ENCODE measurements at places on chromosomes 12 and 14. TPM values are rescaled to one million over a fixed set of nuclear protein-coding genes. Genes with fewer than 3 reads are reported as not detected.

DNA sequence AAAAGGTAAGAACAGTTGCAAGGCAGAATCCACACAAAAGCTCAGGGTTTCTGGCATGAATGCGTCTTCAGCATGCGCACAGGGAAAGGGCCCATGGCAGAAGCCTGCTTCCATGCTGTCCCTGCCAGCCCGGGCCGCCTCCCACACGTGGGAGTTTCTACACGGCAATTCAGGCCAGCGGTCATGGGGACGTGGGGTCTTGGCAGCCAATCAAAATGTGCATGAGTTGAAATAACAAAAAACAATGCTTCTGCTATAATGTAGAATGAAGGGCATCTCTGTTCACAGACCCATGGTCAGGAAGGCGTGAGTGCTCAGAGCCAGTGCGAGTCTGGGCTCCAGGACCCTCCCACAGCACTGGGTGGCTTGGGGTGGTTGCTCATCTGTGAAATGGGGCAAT lies 28.6 kb downstream of the AMN start:
- DNase-seq, result no peak

DNA sequence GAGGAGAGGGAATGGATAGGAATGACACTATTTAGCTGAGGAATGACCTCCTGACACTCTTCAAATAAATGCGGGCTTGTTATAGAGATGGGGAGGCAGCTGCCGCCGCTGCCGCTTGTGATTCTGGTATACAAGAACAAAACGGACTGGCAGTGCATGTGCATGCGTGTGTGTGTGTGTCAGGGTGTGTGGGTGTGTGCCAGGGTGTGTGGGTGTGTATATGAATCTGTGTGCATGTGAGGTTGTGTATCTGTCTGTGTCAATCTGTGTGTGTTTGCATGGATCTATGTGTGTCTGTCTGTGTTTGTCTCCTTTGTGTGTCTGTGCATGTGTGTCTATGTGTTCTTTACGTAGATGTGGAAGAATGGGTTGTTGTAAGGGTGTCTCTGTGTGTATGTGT lies 26.0 kb upstream of the LHX5 start:
- DNase-seq, result no peak

DNA sequence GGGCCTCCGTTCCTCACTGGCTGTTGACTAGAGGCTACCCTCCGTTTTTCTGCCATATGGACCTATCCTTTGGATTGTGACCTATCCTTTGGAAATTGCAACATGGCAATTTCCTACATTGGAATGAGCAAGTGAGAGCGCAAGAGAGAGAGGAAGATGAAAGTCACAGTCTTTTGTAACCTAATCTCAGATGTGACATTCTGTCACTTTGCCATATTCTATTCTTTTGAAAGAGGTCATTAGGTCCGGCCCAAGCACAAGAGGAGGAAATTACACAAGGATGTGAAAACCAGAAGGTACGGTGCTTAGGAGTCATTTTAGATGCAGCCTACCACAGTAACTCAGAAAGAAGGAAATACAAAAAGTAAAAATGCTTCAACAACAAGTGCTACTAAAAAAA lies 47.3 kb upstream of the SRP54 start:
- no peak for DNase-seq

DNA sequence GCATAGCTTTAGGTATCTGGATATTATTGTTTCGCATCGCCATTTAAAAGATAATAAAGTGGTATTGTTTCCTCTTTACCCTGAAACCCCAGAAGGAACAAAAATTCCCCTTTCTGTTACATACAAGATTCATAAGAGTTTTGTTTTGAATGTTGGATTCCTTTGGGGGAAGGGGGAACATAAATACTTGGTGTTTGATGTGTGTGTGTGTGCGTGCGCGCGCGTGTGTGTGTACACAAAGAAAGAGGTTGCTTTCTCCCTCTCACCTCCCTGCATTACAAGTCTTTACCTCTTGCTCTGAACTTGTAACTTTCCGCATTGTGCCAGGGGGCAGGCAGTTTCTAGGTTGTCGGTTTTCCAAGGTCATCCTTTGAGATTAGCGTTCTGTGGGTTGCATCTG lies 76.4 kb downstream of the GPATCH2L start:
- no peak for DNase-seq

DNA sequence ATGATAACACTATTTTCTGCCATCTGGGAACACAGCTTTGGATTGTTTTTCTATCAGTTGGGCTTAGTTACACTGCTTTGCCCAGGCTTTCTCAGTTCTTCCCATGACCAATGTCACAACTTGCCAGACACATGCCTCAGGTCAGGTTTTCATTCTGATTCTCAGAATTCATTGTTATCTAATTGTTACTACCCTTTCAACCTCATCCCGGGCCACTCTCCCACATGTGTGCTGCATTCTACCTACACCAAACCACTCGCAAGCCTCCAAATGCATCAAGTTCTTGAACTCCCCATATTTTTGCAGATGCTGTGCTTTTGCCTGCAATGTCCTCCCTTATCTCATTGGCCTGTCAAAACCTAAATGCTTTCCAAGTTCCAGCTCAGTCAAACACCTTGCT lies 36.3 kb downstream of the NELL2 start:
- DNase-seq, result no peak

DNA sequence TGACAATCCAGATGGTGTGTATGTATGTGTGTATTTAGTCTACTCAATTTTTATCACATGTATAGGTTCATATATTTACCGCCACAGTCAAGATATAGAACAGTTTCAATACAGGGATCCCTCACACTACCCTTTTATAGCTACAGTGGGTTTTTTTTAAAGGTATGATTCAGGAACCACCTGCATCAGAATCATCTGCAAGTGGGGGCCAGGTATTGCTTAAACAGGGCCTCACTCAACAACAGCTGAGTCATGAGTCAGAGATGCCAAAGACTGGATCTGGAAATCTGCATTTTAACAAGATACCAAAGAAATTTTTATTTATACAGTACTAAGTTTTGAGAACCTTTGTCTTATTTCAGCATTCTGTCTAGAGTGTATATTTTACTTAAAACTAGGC lies 117.6 kb downstream of the SLC35F4 start:
- DNase-seq, result no peak

- DNase-seq, result no peak
These were observed 520.7 kb downstream of the NRXN3 start for GRCh38 chr14:78690836-78691235.

Gene SALL2
- 1.7 TPM for total RNA-seq

All from omental fat pad (tissue), 4 donors.